ENCODE measurements at places on chromosomes 6 and 20. TPM values are rescaled to one million over a fixed set of nuclear protein-coding genes. Genes with fewer than 3 reads are reported as not detected.

- DNase-seq, result no peak
Observed at GRCh38 chr6:51625566-51625965, 461.8 kb downstream of the PKHD1 start.

GRCh38 chr6:94478133-94479005 is 1059.0 kb upstream of the EPHA7 start:
- DNase-seq, result no peak

DNA sequence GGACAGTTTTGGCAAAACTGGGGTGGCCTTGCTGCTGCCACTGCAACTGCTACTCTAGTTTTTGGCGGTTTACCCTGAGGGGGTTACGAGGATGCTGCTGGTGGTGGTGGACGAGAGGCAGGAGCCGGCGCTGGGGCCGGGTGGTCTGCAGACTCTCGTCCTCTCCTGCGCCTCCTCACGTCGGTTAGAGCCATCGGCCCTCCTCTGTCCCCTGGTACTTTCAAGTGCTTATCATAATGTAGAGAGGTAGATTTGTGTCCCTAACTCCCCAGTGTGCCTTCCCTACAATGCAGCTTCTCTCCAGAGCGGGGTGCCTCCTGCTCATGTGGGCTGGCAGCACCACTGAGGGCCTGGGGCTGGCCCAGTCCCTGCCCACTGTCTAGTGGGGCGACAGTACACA is 25.9 kb downstream of the PNLDC1 start:
- no peak for DNase-seq

DNA sequence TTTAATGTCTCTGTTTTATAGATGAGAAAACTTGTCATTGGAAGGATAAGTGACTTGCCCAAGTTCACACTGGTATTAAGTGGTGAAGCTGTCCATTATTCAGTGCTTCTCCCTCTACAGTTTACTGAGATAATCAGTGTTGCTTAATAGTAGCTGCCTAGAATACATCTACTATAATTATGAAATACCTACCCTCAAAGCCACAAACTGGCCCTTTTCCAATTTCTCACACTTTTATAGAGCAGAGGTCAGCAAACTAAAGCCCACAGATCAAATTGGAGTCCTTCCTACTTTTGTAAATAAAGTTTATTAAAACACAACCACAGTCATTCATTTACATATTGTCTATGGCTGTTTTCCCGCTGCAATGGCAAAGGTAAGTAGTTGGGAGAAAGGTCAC is 73.5 kb downstream of the EYS start:
- no peak for DNase-seq

GRCh38 chr20:43537921-43538877 is 20.6 kb upstream of the SGK2 start:
- DNase-seq, result no peak

DNA sequence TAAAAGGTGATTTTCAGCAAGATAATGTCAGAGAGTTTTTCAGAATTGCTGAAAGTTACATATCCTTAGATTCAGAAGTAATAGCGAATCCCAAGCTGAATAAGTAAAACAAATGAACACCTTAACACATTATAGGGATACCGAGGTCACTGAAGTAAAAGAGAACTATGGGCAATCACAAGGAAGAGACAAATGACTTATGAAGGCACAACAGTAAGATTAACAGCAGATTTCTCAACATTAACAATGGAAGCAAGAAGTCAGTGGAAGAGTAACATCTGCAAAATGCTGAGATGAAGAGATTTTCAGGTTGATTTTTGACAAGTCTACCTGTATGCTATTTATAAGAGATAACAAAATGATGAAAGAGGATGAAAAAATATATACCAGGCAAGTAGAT is 86.1 kb upstream of the EZR start:
- no peak for DNase-seq

GRCh38 chr20:3146732-3147341 is 12.8 kb downstream of the FASTKD5 start:
- no peak for DNase-seq

- DNase-seq, result no peak
Observed at GRCh38 chr6:42417641-42418112, 34.0 kb downstream of the TRERF1 start.

DNA sequence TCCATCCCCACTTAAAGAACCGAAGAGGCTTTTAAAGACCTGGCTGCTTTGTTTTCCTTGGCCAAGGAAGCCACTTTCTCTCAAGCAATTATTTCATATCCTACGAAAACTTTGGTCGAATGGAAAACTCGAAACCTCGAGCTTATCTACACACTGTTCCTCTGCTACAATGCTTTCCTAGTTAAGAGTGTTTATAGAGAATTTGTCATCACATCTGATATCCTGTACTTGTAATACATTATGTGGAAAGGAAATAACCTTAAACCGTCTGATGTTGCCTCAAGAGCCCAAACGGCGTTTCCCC is 28.1 kb downstream of the TFAP2B start:
- no peak for DNase-seq

DNA sequence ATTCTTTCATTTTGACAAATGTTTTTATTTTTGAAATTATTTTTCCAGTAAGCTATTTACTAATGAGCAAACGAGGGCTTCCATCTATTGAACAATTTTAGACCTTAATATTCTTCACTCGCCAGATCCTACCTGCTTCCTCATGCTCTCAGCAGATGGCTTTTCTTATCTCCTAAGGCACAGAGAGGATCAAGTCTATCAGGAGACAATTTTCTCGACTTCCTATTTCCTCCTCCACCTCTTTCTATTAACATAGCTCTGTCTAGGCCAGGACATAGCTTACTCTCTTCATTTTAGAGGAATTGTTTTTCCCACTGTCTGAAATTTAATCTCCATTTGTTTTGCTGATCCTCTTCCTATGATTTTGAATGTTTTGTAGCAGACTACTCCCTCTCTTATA is 87.0 kb upstream of the MAN1A1 start:
- DNase-seq, result no peak

- no peak for DNase-seq
Observed at GRCh38 chr6:149125309-149125708, 192.2 kb upstream of the TAB2 start.

DNA sequence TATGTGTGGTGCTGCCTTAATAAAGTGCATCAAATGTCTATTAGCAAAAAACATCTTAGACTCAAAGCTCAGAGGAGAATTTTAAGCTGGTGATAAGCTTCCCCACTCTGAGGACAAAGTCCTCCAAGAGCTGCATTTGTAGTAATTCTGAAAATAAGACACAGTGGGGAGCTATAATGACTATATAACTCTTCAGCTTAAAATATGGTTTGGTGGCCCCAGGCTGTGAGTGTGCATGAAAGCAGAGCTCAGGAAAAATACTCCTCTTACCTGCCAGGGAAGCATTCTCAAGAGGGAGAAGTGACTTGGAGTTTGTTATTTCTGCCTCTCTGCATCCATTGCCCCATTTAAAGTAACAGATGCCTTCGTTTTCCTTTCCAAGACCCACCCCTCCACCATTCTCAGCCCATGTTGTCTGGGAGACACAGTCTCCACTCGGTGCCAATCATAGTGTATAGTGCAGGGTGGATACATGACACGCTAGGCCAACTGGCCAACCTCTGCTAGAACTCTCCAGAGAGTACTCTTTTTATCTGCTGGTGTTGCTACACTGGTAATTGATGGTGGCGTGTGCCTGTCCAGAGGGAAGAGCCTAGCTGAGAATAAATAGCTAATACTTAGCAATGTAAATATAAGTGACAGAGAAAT is 229.2 kb downstream of the PHF3 start:
- DNase-seq, result no peak

DNA sequence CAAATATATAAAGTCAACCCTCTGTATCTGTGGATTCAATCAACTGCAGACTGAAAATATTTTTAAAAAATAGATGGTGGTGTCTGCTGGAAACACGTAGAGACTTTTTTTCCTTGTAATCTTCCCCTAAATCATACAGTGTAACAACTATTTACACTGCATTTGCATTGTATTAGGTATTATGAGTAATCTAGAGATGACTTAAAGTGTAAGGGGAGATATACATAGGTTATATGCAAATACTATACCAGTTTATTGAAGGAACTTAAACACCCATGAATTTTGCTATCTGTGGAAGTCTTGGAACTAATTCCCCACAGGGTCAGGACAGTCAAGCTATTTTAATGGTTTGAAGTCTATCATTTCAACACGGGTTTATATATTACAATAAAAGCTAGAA is 10.2 kb downstream of the HDAC2 start:
- no peak for DNase-seq

GRCh38 chr20:38092260-38092857 is 58.8 kb downstream of the RPRD1B start:
- no peak for DNase-seq

DNA sequence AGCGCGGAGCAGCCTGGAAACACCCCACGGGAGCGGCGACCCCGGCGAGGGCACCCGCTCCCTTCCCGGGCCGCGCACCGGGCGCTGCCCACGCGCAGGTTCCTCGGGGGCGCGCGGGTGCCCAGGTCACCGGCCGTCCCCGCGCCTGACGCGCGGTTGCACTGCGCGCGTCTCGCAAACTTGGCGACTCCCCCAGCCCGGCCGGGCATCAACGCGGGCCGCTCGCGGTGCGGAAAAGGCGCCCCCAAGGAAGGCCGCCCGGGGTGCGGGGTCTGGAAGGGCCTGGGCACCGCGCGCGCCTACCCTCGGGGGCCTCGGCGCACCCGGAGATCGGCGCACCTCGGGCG is 555 bp upstream of the ZBTB46 start:
- DNase-seq, result no peak

DNA sequence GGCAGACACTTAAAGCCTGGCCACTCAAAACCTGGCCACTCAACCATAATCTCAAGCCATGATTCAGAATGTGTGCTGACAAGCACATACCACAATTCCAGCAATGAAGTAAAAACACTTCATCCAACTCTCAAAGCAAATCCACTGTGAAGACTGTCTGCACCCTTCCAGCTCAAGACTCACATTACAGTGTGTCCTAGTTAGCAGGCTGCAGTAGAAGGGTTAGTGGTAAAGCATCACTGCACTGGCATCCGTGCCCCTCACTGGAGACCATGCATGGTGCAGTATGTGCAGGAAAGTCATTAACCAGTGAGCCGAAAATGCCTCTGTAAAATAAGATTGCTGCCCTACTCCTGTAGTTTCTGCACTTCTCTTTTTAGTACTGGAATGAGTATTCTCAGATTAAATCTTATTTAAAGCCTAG is 43.4 kb downstream of the SLC23A2 start:
- no peak for DNase-seq

DNA sequence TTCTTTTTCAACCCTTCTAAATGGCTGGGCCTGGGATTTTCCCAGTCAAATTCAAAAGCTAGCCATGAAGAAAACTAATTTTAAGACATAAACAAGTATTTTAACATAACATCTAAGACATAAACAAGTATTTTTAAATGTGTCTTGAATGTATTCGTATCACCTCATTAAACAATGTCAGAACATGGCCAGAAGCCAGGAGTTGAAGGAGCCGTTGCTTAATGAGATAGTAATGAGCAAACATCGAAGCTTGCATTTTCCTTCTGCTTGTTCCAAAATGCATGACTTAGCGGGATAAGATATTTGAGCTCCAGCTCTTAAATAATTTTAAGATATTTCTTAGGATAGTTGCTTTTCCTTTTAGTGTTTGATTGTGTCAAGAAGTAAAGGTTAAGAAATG is 4.2 kb upstream of the RNF182 start:
- no peak for DNase-seq

- DNase-seq, result no peak
Observed at GRCh38 chr20:57818418-57819181, 108.8 kb upstream of the PMEPA1 start.

- DNase-seq, result no peak
Observed at GRCh38 chr6:1849691-1850090, 240.0 kb downstream of the FOXC1 start.

- peak; percentile 59 for DNase-seq
Observed at GRCh38 chr6:157535340-157536222, 154.6 kb downstream of the ZDHHC14 start.

GRCh38 chr6:37059344-37060194 is 54.1 kb downstream of the FGD2 start:
- DNase-seq, result peak; percentile 85

DNA sequence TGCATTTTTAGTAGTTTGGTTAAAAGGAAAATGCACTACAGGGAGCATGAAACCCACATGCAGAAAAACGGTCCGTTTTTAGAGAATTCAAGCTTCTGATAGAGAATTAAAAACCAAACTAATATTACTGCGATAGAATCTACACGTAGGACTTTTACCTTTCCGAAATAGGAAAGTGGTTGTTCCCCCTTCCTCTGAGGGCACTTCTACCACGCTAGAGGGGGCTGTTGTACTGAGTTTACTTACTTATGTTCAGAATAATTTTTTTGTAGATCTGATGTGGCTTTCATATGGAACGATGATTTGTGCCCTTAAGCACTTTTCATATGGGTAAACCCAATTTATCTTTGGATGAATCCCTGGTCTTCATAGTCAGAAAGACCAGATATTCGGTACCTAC is 264.3 kb upstream of the PLN start:
- no peak for DNase-seq

The OR2H1 gene
- polyA plus RNA-seq, result not detected

The C2 gene
- polyA plus RNA-seq, result not detected

The OPRL1 gene
- polyA plus RNA-seq, result 0.25 TPM

The FABP7 gene
- polyA plus RNA-seq, result not detected

The PGC gene
- polyA plus RNA-seq, result not detected

The SLC22A3 gene
- 1.8 TPM for polyA plus RNA-seq

The GPSM3 gene
- polyA plus RNA-seq, result 6.5 TPM
